ENCODE measurements at places on chromosomes 3 and 15.

DNA sequence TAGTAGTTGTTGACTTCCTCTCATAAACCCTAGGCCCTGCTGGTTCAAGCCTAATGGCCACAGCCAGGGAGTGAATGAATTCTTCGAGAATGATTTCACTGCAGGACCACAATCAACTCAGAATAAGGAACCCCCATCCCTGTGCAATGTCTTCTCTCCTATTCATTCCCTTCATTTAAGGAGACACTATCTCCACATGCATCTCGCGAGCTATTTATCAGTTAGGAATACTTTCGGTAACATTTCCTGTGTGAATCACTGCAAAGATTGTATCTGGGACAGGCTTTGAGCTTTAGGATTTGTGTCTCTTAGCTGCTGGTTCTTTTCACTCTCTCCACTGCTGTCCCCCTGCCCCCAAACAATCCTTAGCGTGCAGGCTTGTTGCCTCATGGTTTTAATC, 94.4 kb downstream of the MYLK start:
- DNase-seq, result no peak

DNA sequence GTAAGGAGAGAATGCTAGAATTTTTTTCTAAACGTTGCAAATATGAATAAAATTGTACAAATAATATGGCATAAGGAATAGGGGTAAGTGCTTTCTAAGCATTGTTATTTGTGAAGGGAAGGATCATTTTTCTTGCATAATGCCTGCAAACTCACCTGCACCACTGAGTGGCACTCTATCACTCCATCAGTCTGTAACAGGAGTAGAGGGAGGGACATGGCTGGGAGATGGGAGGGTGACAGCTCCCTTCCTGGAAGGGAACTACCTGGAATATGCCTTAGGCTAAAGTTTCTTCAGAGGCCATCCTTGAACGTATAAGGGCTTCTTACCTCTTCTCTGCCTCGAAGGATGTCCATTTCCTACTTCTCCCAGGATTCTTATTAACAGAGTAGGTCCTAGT, 3.0 kb downstream of the NAALADL2 start:
- no peak for DNase-seq

- peak; percentile 68 for DNase-seq
Observed at GRCh38 chr3:139540651-139541531, 1.3 kb upstream of the RBP1 start.

GRCh38 chr3:168974617-168975403, 688.7 kb downstream of the MECOM start:
- DNase-seq, result no peak

- DNase-seq, result no peak
Observed at GRCh38 chr3:134898181-134898754, 103.2 kb downstream of the EPHB1 start.

DNA sequence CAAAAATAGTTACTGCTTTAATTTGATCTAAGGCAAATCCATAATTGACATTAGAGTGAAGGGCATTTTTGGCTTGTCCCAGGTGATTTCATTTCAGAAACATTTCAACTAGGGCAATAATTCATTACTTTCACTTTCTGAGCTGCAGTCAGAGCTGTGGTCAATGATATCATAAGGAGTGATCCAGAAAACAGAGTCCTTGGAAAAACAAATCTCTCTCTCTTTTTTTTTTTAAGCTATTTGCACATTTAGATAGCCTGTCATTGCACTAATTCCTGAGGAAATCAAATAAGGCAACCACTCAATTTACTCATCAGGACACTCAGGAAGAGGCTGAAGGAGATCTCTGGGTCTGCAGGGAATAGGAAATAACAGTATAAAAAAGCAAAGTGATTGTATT, 269.5 kb upstream of the LRRC3B start:
- no peak for DNase-seq

DNA sequence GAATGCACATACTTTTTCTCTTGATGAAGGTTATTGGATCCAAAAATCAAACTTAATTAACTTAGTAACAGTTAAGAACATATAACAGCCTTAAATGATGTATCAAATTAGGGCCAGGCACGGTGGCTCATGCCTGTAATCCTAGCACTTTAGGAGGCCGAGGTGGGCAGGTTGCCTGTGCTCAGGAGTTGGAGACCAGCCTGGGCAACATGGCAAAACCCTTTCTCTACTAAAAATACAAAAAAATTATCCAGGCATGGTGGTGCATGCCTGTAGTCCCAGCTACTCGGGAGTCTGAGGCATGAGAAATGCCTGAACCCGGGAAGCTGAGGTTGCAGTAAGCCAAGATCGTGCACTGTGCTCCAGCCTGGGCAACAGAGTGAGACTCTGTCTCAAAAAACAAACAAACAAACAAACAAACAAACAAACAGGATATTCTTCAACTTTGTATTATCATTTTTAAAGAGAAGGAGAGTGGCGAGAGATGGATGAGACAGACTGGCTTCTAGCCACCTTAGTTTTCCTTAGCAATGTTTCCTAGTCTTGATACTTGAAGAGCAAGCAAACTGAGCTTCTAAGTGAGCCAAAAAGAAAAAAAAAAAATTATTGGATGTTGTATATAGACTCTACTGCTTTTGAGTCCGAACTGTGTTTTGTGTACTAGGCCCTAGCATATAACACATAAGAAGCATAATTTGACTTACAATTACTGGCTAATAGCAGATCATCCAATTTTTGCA, 13.8 kb downstream of the SPRED1 start:
- DNase-seq, result no peak

- DNase-seq, result no peak
Observed at GRCh38 chr3:137771401-137772213, 7.5 kb downstream of the SOX14 start.

DNA sequence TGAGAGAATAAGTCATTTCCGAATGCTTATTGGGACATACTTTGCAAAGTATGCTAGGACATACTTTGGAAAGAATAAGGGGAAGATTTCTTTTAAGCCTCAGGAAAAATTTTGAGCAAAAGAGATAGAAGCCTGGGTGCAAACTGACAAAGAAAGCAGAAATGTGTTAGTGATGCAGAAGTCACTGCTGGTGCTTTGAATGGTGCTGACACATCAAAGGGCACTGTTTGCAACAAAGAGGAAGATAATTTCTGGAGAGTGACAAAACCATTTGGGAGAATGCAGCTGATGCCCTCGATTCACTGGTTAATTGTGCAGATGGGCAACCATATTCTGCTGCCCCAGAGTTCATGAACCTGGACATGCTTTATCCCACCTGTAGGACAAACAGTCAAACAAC, 11.0 kb upstream of the RAP2B start:
- no peak for DNase-seq

- DNase-seq, result no peak
Observed at GRCh38 chr3:100972301-100972844, 20.8 kb downstream of the ABI3BP start.

DNA sequence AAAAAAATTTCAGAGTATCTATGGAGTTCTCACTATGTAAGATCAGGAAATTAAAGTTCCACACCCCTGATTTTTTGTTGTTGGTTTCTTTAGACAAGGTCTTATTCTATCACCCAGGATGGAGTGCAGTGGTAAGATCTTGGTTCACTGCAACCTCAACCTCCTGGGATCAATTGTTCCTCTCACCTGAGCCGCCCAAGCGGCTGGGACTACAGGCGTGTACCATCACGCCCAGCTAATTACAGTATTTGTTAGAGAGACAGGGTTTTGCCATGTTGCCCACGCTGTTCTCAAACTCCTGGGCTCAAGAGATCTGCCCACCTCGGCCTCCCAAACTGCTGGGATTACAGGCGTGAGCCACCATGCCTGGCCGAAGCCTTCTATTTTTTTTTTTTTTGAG, 12.4 kb downstream of the QRICH1 start:
- DNase-seq, result no peak

DNA sequence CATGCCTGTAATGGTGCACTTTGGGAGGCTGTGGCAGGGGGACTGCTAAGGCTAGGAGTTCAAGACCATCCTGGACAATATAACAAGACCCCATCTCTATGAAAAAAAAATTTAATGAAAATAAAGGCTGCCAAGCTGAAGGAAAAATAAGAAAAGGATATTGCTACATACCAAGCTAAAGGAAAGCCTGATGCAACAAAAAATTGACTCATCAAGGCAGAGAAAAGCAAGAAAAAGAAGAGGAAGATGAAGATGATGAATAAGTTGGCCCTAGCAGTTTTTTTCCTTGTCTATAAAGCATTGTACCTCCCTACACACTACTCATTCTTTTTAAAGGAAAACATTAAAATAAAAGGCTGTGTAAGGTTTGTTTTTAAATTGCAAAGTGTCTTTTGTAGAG, 441.9 kb upstream of the MDFIC2 start:
- no peak for DNase-seq

GRCh38 chr3:132386259-132386658, 31.0 kb upstream of the DNAJC13 start:
- no peak for DNase-seq
